ENCODE measurements at places on chromosomes 13 and 19.

- no peak for DNase-seq
These were observed 1.4 kb upstream of the FZR1 start for GRCh38 chr19:3504735-3505134.

DNA sequence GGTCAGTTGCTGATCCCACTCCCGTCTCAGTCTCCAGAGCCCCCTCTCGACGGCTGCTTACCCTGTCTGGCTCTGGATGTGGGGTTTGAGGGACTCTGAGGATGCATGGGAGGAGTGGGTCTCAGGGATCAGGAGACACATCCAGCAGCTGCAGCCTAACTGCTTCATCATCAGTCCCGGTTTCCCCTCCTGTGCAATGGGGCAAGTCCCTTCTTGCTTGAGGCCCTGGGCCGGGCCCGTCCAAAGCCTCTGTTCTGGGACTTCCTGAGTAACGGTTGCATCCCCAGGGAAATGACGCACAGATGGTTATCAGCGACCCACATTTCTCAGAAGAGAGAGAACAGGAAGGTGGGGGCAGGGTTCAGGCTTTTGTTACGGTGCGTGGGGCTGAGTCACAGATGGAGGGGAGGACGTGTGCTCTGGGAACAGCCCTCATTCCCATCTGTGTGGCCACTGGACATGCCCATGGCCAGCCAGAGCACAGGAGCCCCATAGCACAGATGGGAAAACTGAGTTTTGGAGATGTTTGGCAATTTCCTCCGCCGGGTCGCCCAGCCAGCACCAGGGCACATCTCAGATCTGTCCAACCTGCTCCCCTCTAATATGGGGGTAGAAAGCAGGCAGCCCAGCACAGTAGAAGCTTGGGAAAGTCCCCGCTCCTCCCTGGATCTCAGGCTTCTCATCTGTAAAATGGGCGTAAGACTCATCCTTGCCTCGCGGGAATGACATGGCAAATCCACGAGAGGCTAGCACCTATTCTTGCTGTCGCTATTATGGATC, 19.3 kb downstream of the GNA15 start:
- peak; percentile 95 for DNase-seq

GRCh38 chr19:38993271-38993670, 17.7 kb upstream of the FBXO17 start:
- peak; percentile 70 for DNase-seq

GRCh38 chr19:6059396-6059947, 50.8 kb downstream of the RFX2 start:
- DNase-seq: no peak

DNA sequence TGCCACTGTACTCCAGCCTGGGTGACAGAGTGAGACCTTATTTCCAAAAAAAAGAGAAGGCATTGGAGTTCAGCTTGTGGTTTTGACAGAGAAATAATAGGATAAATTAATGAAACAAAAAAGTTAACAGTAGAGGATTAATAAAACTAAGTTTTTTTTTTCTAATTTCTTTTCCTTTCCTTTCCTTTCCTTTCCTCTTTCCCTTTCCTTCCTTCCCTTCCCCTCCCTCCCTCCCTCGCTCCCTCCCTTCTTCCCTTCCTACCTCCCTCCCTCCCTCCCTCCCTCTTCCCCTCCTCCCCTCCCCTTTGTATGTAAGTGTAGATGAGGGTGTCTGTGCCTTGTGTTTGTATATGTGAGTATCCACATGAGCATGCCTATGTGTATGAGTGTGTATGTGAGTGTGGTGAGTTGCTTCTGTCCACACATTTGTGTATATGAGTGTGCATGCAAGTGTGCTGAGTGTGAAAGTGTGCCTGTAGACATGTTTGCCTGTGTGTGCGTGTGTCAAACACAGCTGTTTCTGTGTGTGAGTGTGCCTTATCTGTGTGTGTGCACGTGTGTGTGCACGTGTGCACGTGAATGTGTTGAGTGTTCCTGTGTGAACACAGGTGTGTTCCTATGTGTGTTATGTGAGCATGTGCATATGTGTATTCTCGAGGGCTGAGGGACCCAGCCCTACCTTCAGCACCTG, 12.5 kb upstream of the MZF1 start:
- DNase-seq: no peak

DNA sequence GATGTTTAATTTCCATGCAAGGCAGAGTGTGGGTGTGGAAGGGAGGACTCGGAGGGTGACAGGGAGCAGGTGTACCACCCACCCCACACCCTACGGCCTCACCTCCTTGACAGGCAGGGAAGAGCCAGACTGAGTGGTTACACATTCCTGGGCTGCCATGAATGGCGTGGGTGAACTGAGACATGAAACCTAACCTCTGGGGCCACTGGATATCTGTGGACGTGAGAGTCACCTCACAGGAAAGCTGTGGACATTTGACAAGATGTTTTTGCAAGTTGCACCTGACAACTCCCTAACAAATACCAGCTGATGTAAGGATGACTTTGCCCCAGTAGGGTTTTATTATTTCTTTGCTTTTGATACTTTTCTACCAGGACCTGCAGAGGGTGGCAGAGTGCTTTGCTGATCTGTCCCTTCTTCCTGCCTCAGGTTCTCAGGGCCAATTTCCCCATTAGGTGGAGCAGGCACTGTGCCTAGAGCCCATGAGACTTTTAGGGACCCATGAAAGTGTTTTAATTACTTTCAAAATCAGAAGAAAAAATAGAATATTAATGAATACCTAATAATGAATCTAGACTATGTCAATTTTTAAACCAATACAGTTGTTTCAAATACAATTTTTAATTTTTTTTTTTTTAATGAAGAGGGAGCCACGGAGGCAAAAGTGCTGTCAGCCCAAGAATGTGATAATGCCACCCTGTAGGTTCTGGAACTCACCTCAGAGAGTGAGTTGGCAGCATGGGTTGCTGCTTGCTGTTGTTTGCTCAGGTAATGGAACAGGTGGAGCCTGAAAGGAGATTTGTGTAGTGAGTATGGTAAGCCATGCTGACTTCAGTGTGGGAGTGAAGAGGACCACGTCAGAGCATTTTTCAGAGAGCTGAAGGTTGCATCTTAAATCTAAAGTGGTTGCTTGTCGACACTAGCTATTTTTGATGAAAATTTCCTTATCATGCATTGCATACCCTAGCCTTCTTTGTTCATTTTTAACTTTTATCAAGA, 58.0 kb upstream of the CYSLTR2 start:
- DNase-seq: peak; percentile 70

DNA sequence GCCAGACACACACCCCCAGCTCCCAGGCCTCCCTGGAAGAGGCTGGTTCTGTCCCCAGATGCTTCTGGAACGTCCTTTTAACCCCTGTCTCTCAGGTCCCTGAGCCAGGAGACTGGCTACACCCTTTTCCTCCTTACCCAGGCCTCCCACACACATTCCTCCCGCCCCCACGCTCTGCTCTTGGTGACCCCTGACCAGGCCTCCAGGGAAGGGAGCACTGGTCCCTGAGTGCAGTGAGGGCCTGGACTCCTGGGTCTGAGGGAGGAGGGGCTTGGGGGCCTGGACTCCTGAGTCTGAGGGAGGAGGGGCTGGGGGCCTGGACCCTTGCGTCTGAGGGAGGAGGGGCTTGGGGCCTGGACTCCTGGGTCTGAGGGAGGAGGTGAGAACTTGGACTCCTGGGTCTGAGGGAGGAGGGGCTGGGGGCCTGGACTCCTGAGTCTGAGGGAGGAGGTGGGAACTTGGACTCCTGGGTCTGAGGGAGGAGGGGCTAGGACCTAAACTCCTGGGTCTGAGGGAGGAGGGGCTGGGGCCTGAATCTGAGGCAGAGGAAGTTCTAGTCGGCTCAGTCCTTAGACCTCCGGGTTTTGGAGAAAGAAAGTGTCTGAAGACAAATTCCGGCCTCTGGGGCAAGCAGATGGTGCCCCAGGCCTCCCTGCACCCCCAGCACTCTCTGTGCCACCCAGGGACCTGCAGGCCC, 527 bp downstream of the KLK6 start:
- DNase-seq: no peak

GRCh38 chr13:108777421-108778420, 148.3 kb downstream of the MYO16 start:
- DNase-seq: no peak

GRCh38 chr13:50810998-50811397, 32.5 kb downstream of the DLEU7 start:
- no peak for DNase-seq

- DNase-seq: no peak
These were observed 68.6 kb upstream of the TEX29 start for GRCh38 chr13:111251646-111252445.

DNA sequence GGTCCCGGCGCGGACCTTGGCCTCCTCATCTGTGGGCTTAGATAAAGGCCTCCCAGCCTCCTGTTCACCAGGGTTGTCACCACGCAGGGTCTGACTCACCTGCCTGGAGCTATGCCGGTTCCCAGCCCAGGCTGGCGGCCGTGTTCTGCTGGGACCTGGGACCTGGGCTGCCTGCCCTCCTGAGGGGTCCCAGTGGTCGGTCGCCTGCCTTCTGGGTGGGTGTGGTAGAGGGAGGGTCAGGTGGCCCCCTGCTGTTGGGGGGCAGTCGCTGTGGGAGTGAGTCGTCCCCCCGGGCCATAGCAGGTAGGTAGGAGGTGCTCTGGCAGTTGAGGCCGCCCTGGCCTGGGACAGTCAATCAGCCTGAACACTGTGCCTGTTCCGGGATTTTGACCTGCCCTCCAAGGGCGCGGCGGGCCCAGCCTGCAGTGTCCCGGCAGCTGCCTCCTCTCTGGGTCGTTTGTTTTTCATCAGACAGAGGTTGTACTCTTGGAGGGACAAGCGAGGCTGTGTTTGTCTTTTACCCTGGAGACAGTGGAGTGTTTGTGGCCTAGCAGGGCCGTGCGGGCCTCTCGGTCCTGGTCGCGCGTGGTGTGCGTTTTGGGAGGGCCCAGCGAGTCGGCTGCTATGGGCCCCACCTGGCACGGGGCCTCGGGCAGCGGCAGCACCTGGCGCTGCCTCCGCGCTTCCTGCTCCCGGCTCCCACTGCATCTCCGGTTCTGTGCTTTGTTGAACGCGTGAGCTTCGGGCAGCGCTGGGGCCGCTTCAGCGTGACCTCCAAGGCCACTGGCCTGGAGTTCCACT, 2.6 kb downstream of the ADAT3 start:
- no peak for DNase-seq

DNA sequence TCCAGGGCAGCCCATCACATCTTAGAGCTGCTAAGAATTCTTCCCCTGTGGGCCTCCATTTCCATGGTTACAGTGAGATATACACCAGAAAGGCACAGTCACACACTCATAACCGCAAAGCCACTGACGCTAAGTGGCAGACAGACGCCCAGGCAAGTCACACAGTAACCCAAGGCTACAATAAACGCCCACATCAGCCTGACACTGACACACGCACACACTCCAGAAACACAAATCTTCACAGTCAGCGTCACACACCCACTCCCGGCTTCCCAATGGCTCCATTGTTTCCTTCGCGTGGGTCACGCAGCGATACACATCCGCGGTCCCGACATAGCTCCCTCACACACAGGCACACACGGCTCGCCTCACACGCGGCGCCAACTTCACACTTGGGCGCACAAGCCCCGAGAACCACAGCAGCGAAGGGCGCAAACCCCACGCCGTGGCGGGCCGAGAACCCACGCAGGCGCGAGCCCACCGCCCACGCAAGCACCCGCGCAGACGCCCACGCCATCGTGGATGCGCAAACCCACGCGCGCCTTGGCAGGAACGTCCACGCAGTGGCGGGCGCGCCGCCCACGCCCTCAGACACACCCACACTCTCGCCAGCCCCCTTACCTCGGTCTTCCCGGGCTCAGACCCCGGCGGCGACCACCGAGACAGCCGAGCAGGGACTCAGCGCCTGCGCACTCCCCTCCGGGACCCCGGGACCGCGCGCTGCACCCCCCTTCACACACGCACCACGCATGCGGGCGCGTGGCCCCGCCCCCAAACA, at the start of gene ZNF667:
Gene ZNF667, minus strand, starts transcription at position 695 of the 778 bp plus-strand sequence. CDS start 14,975 bp downstream, outside the sequence.
- peak; percentile 71 for DNase-seq

DNA sequence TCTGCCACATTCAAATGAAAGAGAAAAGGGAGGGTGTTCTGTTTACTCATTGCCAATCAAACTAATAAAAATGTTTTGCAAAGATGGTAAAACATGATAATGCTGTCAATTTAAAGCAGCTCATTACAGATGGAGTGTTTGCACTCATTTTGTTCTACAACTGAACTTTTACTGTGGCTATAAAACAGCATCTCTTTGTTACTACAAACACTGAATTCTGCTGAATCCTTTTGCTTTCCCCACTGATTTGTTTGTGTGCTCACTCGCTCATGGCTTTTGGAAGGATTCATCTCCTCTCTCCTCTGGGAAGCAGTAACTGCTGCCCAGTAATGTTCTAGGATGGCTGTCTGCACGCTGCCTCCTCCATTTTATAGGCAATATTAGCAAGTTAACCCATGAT, 434.5 kb downstream of the PCDH9 start:
- DNase-seq: no peak

DNA sequence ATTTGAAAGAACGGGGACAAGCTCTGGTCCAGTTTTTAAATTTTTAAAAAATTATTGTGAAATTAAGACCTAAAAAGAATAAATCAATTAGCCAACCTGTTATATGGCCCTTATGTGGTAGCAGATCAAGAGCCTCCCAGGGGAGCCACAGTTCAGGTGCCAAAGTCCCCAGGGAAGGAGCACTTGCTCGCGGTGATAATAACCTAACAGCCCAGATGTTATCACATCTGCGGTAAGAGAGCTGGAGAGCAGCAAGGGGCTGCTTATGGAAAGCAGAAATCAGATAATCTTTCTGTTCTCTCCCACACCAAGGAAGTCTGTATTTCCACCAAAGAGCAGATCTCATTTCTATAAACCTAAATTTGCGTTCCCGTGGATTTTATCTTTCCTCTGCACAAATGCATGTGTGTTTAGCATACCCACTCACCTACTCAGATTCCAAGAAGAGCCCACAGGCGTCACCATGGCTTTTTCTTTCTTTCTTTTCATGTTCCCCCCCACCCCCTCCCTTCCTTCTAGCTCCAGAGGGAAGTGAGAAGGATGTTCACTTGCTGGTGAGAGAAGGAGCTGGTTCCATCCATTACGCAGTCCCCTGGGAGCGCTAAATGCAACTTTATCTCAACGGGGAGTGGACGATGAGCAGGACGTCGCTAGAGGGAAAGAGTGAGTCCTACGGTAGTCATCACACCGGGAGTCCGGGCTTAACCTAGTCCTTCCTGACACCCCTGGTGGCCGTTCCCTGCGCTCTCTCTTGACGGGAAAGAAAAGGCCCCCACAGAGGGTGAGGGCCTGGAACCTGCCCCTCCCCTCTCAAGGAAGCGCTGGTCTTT, 1.6 kb upstream of the POU4F1 start:
- no peak for DNase-seq

DNA sequence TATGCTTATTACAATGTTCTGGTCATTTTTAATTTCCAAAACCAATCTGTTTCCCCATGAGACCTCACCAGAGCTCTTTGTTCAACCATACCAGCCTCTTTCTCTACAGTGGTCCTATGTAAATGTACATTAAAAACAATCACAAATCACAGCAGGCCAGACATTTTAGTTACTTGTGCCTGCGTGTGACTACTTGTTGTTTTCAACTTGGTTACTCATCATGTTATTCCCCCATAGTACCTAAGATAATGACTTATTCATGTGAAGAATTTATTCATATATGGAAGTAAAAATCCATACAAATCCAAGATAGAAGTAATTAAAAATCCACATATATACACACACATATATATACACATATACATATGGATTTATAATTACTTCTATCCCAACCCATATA, 379.6 kb downstream of the SLITRK6 start:
- no peak for DNase-seq

- no peak for DNase-seq
These were observed 150.8 kb downstream of the B3GLCT start for GRCh38 chr13:31350560-31350959.

- DNase-seq: peak; percentile 98
These were observed at the start of gene ZMYM5 for GRCh38 chr13:19863323-19864023. ZMYM5 (minus strand) TSS chr13:19863649; CDS start chr13:19852180, 11,469 bp downstream.

- no peak for DNase-seq
These were observed 70.8 kb downstream of the LNX2 start for GRCh38 chr13:27549406-27549981.

Data from AG20443 (cell line).